ENCODE measurements at places on chromosomes 2 and 18.

GRCh38 chr18:79139206-79139605, 70.0 kb downstream of the ATP9B start:
- peak; percentile 27 for DNase-seq

- no peak for DNase-seq
These were observed 248.8 kb upstream of the SLC39A10 start for GRCh38 chr2:195408196-195408595.

DNA sequence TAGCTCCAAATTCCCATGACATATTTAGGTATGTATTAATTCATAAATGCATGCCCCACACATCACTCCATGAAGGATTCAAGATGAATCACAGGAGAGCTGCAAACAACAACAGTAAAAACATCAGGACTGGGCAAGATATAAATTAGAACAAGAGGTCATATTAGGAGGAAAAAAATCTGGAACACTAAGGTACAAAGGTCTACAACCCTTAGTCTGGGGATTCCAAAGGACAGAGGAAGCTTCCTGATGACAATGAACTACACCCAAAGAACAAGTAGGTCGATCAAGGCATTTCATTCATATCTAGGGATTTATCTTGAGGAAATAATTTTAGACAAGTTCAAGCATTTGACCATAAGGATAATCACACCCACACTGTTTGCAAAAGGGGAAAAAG, 14.5 kb downstream of the VPS4B start:
- no peak for DNase-seq

GRCh38 chr2:191705084-191705483, 27.1 kb downstream of the NABP1 start:
- DNase-seq = no peak

DNA sequence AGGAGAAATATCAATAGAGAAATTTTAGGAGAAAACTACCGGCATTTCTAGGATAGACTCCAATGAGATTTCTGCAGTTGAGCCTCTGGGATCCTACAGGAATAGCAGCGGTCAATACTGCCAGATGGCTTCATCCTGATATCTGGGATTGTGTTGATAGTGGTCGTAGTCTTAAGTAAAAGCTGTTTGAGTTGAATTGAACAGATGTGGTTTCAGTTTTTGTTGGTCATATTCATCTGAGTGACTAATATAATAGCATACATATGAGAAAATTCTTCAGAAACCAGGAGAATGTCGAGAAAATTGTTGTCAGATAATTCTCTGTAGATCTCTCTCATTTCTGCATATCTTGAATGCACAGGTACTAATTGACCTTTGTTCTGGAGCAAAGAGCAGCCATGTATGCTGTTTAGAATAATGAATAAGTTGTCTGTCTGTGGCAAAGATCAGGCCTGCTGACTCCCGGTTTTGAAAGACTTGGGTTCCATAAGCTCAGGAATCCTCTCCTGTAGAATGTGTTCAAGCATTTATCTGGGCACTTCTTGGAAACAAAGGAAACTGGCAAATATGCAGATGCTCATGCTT, 288.1 kb downstream of the TMX3 start:
- DNase-seq = no peak

DNA sequence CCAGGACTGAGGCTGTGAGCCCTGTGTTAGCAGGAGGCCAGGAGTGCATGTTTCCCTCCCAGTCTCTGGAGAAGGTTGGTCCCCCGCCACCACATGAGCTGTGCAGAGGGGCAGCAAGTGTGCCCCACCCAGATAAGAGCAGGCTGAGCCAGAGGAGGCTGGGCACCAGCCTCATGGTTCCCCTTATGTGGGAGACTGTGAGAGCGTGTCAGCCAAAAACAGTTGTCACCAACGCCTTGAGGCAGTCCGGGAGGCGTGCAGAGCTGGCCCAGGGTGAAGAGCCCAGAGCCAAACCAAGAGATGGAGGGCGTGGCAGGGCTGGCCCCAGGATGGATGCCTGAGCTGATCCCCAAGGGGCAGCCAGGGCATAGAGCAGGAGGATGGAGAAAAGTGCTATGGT, 128.7 kb upstream of the GLI2 start:
- DNase-seq = no peak

- no peak for DNase-seq
These were observed 1624.2 kb downstream of the SUCLG1 start for GRCh38 chr2:82834893-82835292.
